Stimulated activated CD8-positive, alpha-beta memory T cell treated with anti-CD3 and anti-CD28 coated beads, Interleukin-7, amount 100 ng/mL, for 48 hours (primary cell): ENCODE measurements at places on chromosomes 12 and 14.

- no peak for DNase-seq
Observed at GRCh38 chr12:128905003-128905544, 51.8 kb downstream of the GLT1D1 start.

DNA sequence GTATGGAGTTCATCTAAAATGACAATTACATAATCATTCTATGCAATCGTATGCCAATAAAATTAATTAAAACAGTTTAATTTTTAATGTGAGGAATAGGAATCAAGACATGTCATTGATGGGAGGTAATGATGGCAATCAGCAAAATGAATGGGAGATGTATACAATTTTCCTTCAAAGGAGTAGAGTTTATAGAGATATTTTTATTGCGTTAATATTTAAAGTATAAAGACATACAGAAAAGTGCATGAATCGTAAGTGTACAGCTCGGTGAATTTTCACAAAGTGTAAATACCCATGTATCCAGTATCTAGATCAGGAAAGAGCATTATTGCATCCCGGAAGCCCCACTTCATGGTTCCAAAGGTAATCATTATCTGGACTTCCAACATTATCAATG, 1.2 kb downstream of the MIPOL1 start:
- DNase-seq, result no peak

GRCh38 chr14:95662376-95663186, 23.6 kb upstream of the TCL1B start:
- no peak for DNase-seq

GRCh38 chr14:21098892-21099595, 589 bp upstream of the ZNF219 start:
- DNase-seq, result no peak

- no peak for DNase-seq
Observed at GRCh38 chr12:129195081-129195480, 341.8 kb downstream of the GLT1D1 start.
